T47D (cell line): ENCODE measurements at places on chromosomes 2 and 18.

DNA sequence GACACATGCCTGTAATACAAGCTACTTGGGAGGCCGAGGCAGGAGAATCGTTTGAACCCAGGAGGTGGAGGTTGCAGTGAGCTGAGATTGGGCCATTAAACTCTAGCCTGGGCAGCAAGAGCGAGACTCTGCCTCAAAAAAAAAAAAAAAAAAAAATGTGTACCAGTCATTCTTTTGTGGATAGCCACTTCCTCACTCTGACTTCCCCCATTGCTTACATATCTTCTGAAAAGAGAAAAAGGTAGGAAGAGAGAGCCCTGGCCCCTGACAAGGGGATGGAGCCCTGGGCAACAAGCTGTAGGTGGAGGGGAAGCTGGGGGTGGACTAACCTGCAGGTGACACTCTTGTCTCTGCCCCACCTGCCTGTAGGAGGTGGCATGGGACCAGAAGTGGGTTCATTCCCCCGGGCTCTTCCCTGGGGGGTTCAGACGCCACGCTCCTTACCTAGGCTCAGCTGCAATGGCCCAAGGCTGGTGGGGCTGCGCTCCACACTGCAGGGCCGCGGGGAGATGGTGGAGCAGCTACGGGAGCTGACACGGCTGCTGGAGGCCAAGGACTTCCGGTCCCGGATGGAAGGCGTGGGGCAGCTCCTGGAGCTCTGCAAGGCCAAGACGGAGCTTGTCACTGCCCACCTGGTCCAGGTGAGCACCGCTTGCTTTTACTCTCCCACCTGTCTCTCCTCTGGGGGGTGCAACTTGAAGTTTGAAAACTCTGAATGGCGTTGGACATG is 39.1 kb downstream of the PCARE start:
- no peak for DNase-seq

GRCh38 chr2:100194951-100195350 is 52.6 kb upstream of the AFF3 start:
- DNase-seq, result no peak

DNA sequence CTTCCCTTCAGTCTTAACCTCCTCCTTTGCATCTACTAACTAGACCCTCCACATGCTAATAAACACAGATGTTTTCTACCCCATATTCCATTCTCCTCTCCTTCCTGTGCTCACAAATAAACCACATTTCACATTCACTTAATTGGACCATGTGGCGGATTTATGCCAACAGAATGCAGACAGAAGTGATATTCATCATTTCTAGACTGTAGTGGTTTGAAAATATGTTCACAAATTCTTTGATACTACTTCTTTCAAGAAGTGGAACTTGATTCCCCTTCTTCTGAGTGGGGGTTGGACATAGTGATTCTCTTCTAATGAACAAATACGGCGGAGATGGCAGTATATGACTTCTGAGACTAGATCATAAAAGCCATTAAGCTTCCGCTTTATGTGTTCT is 73.5 kb upstream of the SPTBN1 start:
- no peak for DNase-seq

- DNase-seq, result no peak
Observed at GRCh38 chr2:115691409-115691808, 1249.0 kb downstream of the DPP10 start.

- DNase-seq, result no peak
Observed at GRCh38 chr2:73952499-73953446, 26.1 kb downstream of the DGUOK start.

DNA sequence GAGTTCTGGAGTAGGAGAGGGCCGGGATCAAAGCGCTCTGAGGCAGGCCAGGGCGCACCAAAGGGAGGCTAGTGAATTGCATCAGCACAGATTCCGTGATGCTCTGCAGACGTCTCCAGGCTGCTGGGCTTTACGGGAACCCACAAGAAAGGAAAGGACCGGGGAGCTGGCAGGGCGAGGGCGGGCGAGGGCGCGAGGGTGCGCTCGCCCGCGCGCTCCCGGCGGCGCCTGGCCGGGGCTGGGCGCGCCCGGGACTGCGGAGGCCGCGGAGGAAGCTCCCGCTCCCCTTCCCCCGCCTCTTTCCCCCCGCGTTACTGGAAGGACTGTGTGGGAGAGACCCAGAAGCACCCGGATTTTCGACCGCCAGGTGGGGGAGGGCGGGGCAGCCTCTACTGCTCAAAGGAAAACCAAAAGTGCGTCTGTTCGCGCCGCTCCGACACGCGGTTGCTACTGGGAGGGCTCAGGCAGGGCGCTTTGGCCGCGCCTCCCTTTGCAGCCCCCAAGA is 2.4 kb upstream of the FOSL2 start:
- DNase-seq, result peak; percentile 44

- DNase-seq, result no peak
Observed at GRCh38 chr2:211035548-211036185, 479.3 kb downstream of the CPS1 start.

GRCh38 chr2:227759411-227760118 is 13.9 kb downstream of the SCYGR8 start:
- no peak for DNase-seq

GRCh38 chr2:86500325-86501083 is 59.3 kb downstream of the KDM3A start:
- no peak for DNase-seq
